NCI-H187 treated with DMSO at 0.1 percent for 48 hours (cell line): ENCODE measurements at places on chromosomes 11 and 22.

GRCh38 chr11:10301656-10302358 lies 3.1 kb upstream of the ADM start:
- DNase-seq = no peak

DNA sequence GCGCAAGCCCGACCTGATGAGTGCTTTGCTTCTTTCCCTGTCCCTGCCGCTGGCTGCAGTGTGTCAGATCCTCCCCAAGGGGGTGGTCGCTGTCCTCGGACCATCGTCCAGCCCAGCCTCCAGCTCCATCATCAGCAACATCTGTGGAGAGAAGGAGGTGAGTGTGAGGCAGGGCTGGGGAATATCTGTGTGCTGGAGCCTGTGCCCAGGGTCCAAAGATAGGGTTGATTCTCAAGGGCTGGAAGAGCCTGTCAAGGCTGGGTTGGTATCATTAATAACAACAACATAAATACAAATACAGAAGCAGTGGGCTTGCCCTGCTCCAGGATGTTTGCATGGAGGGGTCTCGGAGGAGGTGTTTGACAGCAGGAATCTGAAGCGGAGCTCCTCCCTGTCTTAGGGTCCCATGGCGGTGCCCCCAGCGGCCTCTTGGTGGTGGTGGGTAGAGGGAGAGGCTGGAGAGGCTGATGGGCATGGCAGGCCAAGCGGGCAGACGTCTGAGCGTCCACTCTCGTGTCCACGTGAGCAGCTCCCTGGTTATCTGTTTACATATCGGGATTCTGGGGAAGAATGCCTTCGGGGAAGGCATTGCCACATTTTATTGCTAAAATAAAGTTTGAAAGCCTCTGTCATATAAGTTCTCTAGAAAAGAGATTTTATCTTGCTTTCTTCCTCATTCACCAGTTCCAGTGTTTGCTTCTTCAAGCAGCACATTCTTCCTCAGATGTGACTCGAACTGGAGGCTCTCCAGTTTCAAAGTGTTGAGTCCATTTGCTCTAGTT lies 208.4 kb upstream of the TBCEL start:
- no peak for DNase-seq

- no peak for DNase-seq
Observed at GRCh38 chr11:61049063-61049377, 53.3 kb upstream of the CD5 start.

GRCh38 chr11:58525037-58525614 lies 17.2 kb upstream of the OR5B21 start:
- DNase-seq = no peak

DNA sequence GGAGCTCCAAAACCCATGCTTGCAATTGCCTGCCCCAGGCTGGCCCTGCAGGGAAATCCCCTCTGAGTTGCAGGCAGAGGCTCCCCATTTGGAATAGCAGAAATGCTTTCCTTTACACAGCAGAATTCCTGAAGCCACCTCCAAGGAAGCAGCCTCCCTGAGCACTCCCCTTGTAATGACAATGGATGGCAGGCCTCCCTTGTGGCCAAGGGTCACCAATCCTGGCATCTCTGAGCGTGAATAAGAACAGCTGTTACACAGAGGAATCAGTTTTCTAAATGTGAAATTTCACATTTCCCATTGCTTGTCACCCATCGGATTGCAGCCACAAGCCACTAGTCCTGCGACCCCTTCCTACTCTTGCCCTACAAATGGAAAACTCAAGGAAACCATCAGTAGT lies 107.6 kb downstream of the GALNT18 start:
- DNase-seq = no peak

GRCh38 chr11:96218006-96218405 lies 125.0 kb downstream of the MAML2 start:
- DNase-seq = no peak

DNA sequence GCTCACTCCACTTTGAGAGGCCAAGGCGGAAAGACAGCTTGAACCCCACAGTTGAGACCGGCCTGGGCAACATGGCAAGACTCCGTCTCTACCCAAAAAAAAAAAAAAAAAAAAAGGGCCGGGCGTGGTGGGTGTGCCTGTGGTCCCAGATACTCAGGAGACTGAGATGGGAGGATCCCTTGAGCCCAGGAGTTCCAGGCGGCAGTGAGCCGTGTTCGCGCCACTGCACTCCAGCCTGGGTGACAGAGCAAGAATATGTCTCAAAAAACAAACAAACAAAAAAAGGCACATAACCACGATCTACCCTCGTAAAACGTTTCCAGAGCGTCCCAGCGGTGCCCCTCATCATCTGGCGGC lies 861 bp upstream of the RAD9A start:
- DNase-seq = no peak
